ENCODE measurements at places on chromosomes 1 and 21.

DNA sequence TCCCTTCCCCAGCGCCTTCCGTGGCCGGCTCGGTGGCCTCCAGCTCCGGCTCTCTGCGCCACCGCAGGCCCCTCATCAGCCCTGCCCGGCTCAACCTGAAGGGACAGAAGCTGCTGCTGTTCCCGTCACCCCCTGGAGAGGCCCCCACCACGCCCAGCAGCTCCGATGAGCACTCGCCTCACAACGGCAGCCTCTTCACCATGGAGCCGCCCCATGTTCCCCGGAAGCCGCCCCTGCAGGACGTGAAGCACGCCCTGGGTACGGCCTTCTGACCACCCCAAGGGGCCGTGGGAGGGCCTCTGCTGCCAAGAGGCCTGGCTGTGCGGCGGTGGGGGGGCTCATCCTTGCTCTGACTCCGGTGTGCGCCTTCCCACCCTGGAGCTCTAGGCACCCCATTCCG, 21.8 kb downstream of the TMEM201 start:
- DNase-seq, result no peak

GRCh38 chr1:152034654-152035538, 1.9 kb downstream of the S100A11 start:
- DNase-seq, result no peak

GRCh38 chr1:53440633-53441032, 18.6 kb upstream of the DMRTB1 start:
- DNase-seq, result no peak

DNA sequence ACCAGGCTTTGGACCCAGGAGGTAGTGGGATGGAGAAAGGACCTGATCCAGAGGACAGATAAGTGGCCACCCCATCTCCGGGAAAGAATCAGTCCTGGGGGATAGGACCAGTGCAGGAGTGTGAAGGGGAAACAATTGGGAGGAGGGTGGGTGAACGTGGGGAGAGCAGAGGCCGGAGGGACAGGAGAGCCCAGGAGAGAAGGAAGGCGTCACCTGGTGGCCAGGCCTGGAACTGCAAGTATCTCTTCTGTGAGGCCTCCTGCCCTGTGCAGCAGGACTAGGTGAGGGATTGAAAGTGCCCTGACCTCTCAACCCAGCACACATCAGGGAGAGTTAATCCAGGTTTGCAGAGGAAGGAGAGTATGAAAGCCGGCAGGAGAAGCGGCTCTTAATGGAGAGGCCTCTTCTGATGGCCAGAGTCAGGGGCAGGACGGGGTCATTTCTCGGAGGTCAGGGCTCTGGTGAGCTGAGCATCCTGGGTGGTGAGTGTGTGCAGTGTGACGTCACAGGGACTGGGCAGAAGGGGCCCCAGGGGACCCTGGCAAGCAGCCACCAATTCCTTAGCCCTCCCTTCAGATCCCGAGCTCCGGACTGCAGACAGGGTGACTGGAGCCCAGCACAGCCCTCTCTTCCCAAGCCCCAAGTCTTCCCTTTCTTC, 9.2 kb upstream of the LAD1 start:
- DNase-seq, result no peak

GRCh38 chr1:22121421-22121911, 21.4 kb downstream of the WNT4 start:
- no peak for DNase-seq

DNA sequence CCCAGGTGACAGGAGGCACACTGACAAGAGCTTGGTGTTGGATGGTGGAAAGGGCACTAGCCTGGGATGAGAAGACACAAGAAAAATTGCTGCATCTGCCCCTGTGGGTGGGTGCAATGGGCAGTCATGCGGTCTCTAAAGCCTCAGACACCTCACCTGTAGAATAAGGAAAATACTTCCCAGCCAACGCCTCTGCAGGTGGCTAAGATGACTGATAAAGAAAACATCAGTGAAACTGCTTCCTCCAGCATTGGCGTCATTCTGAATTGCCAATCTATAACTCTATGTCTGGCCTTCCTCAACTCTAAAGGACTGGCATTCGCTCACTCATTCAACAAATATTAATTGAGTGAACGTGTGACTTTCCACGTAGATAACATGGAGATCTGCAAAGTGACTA, 100.4 kb upstream of the F3 start:
- no peak for DNase-seq

DNA sequence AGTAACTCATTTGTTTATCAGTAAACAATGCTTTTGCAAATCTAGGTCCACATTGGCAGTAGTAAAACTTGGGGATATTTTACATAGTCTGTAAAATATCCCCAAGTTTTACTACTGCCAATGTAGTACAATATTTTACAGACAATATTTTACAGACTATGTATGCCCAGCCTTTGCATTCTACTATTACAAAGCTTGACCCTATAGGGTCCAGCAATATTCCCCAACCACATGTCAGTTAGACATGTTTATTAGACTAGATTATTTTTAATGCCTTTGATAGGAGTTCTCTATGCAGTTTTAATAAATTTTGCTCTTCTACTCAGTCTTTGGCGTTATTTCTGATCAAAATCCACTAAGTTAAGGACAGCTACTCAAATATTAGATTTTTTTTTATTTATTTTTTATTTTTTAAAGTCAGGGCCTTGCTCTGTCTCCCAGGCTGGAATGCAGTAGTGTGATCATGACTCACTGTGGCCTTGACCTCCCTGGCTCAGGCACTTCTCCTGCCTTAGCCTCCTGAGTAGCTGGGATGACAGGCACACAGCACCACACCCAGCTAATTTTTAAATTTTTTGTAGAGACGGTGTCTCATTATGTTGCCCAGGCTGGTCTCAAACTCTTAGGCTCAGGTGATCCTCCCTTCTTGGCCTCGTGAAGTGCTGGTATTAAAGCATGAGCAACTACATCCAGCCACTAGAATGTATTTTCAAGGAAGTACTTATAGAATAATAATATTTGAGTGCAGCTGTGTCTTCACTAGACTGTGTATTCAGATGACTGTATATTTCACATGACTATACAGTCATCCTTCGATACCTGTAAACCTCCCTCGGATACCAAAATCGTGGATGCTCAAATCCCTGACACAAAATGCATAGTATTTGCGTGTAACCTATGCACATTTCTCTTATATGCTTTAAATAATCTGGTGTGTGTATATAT, 19.8 kb downstream of the MIER1 start:
- no peak for DNase-seq

- no peak for DNase-seq
These were observed 4.6 kb upstream of the FNDC10 start for GRCh38 chr1:1604374-1605033.

GRCh38 chr1:163807331-163808049, 485.7 kb downstream of the NUF2 start:
- no peak for DNase-seq

DNA sequence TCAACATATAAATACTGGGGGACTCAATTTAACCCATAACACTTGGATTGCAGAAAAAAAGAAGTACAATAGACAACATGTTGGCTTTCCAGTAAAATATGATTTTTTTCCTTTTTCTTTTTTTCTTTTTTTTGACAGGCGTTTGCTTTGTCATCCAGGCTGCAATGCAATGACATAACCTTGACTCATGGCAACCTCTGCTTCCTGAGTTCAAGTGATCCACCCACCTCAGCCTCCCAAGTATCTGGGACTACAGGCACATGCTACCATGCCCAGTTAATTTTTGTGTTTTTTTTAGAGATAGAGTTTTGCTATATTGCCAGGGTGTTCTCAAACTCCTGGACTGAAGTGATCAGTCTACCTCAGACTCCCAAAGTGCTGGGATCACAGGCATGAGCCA, 1512.0 kb upstream of the PRMT6 start:
- no peak for DNase-seq

GRCh38 chr1:100458661-100459357, 79.1 kb upstream of the GPR88 start:
- DNase-seq, result no peak

DNA sequence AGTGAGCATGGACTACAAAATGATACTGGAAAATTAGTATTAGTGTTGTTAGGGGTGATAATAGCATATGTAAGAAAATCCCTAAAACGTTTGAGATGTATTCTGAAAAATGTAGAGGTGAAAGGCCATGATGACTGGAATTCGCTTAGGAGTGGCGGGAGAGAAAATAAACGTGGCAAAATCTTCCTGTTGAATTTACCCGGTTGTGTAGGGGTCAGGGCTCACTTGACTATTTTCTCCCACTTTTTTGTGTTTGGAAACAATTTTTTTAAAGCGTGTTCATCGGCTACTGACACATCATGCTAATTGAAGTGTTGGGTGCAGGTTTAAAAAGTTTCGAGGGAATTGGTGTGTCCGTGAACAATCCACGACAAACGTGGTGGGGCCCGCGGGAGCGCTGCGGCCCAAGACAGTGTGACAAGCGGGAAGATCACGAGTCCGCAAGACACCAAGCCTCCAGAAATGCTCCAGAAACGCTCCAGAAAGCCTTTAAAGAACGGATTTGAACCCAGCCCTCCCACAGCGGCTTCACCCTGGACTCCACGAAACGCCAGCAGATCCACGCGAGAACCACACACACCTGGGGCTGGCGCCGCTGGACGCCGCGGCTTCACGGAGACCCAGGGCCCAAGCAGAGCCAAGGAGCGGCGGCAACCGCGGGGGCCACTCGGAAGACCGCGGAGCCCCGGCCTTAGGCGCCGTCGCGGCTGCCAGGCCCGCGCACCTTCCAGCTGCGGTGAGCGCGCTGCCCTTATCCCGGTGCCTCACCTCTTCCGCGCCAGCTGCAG, 573 bp downstream of the PSMG1 start:
- DNase-seq, result no peak

GRCh38 chr1:208595236-208595635, 351.1 kb upstream of the PLXNA2 start:
- DNase-seq, result no peak

- DNase-seq, result no peak
These were observed 43.6 kb downstream of the PTPRU start for GRCh38 chr1:29279951-29280391.

- no peak for DNase-seq
These were observed 30.4 kb downstream of the NPHS2 start for GRCh38 chr1:179545321-179545720.

Measured in NCI-H2081 treated with DMSO at 0.1 percent for 48 hours (cell line).